Pons (tissue), 1 donor: ENCODE measurements at places on chromosomes 5 and 9.

DNA sequence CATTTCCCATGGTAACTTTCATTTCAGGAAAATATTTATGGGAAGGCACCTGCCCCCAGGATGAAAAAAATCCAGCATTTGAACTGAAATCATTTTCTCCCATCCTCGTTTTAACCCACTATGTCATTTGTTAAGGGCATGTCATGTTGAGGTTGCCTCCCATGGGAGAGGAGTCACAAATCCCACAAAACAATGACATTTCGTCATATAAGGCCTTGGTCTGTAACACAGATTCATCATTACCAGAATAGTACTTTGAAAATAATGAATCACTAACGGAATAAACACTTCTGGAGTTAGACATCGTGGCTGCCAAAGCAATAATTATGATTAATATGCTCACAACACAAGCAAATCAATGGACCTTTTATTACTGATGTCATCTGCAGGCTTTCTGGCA, 274.1 kb downstream of the NDUFS4 start:
- DNase-seq = no peak

- no peak for DNase-seq
Measured at GRCh38 chr5:52673495-52673894, 114.2 kb upstream of the ITGA1 start.

- no peak for DNase-seq
Measured at GRCh38 chr5:93995126-93995621, 253.8 kb upstream of the POU5F2 start.

DNA sequence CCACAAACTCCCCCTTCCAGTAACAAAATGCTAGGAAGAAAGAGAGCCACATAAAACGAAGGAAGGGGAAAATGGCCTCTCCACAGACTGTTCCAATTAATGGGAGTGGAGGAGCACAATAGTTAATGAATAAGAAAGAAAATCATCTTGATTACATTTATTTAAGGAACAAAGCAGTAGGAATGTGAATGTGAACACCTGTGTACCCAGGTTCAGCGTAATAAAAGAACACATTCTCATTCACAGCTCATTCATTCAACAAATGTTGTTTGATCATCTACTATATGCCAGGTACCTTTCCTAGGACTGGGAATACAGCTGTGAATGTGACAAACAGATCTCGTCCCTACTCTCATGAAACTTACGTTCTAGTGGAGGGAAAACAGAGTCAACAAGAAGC, 35.7 kb downstream of the SIL1 start:
- no peak for DNase-seq

DNA sequence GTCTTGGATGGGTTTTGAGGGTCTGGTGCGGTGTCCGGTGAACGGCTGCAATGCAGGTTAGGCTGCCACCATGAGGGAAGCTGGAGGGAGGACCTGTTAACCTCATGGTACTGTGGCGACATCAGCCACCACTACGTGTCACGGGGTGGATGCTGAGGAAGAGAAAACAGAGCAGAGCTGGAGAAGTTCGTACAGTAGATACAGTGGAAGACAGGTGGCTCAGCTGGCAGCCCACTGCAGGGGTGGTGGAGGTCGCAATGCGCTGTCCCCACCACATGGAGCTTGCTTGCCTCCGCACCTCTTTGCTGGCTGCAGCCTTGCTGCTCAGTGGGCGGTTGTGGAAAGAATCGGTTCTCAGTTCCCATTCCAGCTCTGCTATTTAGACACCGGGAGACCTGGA, 2.8 kb downstream of the DCANP1 start:
- no peak for DNase-seq

DNA sequence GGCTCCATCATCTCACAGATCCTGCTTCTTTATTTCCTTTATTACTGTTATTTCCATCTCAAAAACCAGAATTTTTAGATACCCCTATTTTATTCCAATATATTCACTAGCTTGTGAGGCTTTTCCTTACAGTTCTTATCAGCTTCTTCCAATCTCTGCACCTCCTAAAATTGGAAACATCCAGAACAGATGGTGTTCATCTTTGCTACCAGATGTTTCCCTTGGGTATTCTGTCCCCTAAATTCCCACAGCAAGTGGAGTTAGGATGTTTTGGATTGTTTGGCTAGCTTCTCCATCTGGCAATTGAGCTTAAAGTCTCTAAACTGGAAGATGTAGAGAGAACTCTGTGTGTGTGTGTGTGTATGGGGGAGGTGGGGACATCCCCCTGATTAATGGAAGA, 580.4 kb downstream of the DTWD2 start:
- no peak for DNase-seq

DNA sequence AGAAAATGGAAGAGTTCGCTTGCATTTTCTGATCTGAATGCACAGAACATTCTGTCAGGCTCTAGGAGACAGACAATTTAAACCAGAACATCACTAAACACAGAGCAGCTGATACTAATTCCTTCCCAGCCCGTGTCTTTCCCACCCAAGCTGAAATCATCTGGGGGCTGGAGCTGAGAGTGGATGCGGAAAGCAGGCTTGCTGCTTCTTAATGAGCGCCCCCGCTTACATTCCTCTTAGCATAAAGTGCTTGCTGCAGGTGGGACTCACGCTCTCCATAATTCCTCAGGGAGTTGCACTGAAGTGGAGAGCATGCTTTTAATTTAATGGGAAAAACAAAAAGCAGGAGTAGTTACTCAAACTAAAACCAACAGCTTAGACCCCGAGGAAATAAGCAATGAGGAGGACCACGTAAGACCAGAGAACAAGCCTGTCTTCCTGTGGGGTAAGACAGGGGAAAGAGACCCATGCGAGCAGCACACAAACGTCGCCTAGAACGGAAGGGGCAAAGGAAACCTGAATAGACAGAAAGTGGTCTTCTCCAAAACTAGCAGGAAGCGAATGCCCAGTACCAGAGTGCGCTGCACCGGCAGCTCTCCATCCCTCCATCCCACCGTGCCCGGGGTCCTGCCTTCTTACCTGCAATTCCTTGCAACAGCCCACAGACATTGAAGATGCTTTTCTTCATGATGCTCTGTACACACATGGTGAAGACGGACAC, 139.3 kb downstream of the LHFPL2 start:
- DNase-seq = no peak
